ENCODE measurements at places on chromosomes 5 and 9.

DNA sequence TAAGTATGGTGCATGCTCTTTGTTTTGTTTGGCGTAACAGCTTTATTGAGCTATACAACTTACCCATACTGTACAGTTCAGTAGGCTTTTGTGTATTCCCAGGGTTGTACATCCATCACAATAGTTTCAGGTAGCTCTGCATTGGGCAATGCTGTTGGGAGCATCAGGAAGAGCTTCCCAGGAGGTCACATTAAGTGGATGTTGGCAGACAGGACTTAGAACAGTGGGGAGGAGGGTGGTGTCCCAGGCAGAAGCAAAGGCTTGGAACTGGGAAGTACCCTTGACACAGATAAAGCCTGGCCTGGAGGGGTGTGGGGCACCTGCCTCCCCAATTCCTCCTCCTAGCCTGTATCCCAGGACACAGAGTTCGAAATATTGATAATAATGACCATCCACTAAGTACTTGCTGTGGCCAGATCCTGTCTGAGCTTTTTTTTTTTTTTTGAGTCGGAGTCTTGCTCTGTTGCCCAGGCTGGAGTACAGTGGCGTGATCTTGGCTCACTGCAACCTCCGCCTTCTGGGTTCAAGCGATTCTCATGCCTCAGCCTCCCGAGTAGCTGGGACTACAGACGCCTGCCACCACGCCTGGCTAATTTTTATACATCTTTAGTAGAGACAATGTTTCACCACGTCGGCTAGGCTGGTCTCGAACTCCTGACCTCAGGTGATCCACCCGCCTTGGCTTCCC lies 1.3 kb downstream of the BBLN start:
- no peak for DNase-seq

- no peak for DNase-seq
Measured at GRCh38 chr9:113368982-113369854, 7.6 kb downstream of the HDHD3 start.

DNA sequence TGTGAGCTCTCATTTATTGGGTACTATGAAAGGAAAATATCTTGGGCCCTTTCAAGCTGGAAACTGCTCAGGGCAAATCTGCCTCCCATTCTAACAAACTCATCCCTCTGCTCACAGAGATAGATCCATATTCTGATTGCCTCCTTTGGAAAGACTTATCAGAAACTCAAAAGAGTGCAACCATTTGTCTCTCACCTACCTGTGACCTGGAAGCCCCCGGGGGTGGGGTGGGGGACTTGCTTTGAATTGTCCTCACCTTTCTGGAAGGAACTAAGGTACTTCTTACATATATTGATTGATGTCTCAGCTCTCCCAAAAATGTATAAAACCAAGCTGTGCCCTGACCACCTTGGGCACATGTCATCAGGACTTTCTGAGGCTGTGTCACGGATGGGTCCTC lies 125.3 kb downstream of the ATP10B start:
- no peak for DNase-seq

- DNase-seq: peak; percentile 51
Measured at GRCh38 chr5:6633469-6634245, 417 bp downstream of the SRD5A1 start.

DNA sequence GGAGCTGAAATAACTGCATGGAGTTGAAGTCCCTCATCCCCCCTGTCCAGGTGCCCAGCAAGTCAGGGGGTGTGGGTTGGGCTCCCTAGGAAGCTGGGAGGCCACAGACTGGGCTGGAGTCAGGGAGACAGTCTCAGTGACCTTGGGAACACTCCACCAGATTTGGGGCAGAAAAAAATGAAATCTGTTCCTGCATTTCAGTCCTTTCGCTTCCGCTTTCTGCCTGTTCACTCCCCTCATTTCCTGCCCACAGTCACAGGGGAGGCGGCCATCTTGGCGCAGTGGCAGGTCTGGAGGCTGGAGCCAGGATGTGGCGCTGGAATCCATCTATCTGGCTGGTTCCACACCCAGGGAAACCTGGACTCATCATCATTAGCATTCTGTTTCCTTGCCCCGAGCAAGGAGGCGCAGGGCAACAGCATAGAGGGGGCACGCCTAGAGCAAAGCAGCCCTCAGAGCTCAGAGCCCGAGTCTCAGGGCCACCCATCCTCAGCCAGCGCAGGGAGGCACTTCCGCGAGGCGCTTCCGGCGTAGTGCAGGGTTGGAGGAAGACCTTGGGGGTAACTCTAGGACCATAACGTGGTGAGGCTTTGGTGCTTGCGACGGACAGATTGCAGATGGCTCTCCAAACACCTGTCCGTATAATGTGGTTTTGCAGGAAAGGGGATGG lies 86.2 kb upstream of the HSPA9 start:
- peak; percentile 31 for DNase-seq

DNA sequence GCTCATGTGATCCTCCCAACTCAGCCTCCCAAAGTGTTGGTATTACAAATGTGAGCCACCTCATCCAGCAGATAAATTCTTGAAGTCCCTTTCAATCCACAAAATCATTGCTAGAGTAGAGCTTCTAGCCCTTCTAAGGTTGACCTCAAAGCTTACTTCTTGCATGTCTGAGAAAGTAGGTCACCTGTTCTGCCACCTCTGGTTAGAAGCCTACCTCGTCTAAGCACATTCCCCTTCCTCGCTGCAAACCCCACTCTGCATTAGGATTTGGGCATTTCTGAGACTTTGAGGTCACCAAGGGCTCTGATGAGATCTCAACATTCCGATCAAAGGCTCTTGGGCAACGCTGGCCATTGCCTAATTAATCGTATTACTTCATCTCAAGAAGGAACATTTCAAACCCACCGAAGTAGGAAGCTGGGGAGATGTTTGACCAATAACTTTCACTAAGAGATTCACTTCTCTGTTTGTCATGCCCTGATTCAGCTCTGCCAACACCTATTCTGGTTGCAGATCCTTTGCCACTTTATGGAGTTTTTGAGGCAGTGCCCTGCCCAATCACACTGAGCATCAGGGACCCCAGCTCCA lies 8.6 kb downstream of the ADAM19 start:
- no peak for DNase-seq

- no peak for DNase-seq
Measured at GRCh38 chr5:101687349-101687985, 608.6 kb downstream of the SLCO4C1 start.

DNA sequence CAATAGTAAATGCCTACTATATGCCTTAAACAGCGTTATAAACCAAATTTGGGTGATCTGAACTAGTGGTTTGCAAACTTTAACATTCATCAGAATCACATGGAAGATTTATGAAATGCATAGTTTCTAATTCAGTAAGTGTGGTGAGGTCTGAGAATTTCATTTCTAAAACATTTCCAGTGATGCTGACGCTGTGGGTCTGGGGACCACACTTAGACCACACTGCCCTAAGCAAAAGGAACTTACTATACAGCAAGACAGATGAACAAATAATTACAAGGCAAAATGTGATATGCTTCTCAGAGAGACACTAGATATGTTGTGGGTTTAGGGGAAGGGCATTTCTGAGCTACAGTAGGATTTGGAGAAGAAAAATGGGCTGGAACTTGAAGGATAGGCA lies 72.6 kb downstream of the OXCT1 start:
- DNase-seq: no peak

GRCh38 chr9:101130054-101130453 lies 101.5 kb downstream of the PLPPR1 start:
- DNase-seq: no peak

GRCh38 chr5:34484216-34484920 lies 171.8 kb upstream of the RAI14 start:
- DNase-seq: no peak

DNA sequence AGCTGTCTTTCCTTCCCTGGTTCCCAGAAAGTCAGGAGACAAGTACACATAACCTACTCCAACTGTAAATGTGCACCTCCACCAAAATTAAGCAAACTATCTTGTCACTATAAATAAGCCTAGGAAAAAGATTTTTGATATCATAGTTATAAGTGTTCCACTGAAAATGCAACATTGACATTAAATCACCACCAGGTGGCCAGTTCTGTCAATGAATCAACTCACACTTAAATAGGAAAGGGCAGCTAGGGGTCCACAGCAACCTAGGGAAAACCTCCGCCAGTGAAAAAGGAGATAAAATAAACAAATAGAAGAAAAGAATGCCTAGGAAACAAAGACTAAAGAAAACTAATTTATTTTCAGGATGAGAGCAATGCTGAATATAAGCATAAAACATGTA lies 243.0 kb upstream of the PTPRD start:
- DNase-seq: no peak

- no peak for DNase-seq
Measured at GRCh38 chr9:22405869-22406659, 40.6 kb upstream of the DMRTA1 start.

DNA sequence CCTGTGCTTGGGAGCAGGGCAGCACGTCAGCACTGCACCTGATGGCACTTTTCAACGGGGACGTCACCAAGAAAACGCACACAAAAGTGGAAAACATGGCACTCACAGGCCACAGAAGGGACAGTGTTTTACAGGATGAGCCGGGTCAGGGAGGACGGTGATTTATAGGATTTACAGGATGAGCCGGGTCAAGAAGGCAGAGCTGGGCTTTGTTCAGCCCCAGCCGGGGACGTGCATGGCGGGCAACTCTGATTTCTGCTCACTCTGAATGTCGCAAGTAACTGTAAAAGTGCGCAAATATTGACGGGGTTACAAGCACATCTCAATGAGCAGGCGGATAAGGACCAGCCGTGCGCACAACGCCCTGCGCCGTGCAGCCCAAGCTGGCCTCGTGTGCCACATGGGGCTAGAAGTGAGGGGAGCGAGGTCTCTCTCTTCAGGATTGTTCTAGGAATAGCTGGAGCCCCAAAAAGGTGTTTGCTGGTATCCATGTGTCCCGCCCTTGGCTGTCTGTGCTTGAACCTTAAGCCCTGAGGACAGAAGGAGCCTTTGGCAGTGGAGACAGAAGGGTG lies 16.4 kb downstream of the SLC6A18 start:
- no peak for DNase-seq

GRCh38 chr5:9149988-9150387 lies 395.9 kb downstream of the SEMA5A start:
- no peak for DNase-seq

- DNase-seq: peak; percentile 22
Measured at GRCh38 chr5:62282064-62282463, 23.9 kb upstream of the KIF2A start.

DNA sequence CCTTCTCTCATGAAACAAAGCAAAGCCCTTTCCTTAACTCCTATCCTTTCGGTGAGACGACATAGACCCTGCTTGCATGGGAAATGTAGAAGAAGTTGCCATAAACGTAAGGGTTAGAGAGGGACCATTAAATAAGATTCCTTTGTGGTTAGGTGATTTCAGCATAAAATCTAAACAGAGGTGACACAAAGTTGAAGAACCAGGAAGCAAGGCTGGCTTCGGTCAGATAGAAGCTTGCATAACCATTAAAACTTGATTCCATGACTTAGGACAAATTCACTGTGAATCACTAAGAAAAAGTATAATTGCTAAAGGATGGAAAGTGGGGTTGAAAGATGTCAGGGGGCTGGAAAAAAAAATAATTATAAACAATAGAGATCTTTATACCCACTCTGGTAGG lies 30.9 kb upstream of the ABLIM3 start:
- no peak for DNase-seq

GRCh38 chr9:36659500-36659899 lies 86.8 kb downstream of the MELK start:
- DNase-seq: no peak

DNA sequence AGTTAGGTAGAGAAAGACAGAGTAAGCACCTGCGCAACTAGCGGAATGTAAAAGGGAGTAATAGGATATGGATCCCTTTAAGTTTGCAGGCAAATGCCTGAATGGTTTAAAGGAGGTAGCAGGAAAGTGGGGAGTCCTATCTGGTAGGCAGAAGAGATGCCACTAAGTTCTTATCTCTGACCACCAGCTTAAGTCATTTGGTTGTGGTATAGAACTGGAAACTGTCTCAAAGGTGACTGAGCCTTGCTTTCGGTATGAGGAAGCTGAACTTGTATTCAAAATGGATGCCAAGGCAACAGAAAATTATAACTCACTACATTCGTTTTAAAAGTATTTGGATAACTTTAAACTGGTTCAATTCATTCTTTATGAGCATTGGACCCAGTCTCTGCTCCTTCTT lies 475.6 kb downstream of the DMRTA1 start:
- no peak for DNase-seq

DNA sequence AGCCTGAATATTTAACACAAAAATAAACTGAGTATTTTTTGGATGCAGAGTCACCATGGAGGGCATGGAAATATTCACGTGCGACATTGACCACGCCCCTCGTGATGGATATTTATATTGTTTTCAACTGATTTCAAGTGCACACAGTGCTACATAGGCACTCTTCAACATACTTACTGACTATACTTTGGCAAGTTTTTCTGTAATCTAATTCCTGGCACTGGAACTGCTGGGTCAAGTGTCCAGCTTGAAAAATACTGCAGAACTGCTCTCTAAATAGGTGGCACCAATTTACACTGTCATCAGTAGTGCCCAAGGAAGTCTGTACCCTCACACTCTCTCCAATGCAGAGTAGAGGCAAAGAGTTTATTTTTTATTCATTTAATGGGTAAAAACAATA lies 65.1 kb downstream of the FBN2 start:
- no peak for DNase-seq

DNA sequence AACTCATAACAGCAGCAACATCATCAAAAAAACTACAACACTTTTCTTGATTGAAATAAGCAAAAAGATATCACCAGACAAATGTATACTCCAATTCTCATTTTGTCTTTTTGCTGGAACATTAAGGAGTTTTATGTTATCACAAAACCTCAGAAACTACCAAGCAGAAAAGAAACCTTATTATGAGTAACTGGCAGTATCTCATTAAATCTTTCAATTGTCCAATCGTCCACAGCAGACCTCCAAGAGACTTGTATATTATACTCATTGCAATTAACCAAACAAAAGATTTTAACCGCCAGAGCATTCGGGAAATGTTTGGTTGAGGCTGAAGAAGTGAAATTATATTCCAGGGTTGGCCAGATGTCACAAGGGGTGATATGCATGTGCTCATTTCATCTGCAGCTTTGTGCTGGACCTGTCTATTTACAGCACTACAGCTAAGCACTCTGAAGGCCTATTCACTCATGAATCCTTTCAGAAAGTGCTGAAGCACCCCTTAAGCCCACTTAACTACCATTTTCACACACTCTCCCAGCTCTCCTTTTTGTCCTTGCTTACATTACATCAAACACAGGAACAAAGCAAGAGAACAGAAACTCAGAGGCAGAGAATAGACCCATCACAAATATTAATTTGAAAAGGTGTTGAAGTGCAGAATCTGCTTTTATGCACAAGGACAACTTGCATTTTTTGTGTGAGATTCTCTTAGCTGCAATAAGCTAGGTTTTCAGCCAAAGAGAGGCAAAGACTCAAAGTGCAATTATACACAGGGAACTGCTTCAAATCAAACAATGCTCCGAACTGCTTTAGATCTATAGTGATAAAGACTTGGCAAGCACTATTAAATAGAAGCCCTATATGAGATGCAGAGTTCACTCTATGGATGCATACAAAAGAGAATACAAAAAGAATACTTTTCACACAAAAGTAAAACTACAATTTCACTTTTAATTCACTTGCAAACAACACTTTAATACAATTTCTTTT lies 150.4 kb upstream of the POU5F2 start:
- no peak for DNase-seq

GRCh38 chr9:89530726-89531125 lies 32.8 kb upstream of the SEMA4D start:
- no peak for DNase-seq

Data from testis (tissue), 5 donors.